ENCODE measurements at places on chromosomes 7 and 10. TPM values are rescaled to one million over a fixed set of nuclear protein-coding genes. Genes with fewer than 3 reads are reported as not detected.

CFAP69 gene
- total RNA-seq: 1.6 TPM

PDGFA gene
- total RNA-seq: 20.2 TPM

SLC18A3 gene
- total RNA-seq: not detected

GIMAP7 gene
- total RNA-seq: 62.7 TPM

HNRNPA2B1 gene
- total RNA-seq: 392 TPM

MMRN2 gene
- 1.6 TPM for total RNA-seq

ADD3 gene
- 343 TPM for total RNA-seq

DNA sequence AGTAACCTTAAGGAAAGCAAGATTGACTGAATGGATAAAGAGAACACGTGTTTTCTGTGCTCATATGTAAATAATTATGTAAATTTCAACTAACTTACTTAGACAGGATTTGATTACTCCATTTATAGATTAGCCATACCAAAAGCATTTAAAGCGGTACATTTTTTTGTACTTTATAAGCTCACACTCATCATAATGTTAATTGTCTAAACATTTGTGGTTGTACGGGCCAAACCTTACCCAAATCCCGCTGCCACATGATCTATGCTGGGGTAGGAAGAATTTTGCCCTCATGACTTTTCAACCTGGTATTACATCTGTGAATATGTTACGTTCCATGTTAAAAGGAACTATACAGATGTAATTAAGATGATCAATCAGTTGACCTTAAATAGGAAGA, 29.1 kb downstream of the MKX start:
- no peak for DNase-seq

DNA sequence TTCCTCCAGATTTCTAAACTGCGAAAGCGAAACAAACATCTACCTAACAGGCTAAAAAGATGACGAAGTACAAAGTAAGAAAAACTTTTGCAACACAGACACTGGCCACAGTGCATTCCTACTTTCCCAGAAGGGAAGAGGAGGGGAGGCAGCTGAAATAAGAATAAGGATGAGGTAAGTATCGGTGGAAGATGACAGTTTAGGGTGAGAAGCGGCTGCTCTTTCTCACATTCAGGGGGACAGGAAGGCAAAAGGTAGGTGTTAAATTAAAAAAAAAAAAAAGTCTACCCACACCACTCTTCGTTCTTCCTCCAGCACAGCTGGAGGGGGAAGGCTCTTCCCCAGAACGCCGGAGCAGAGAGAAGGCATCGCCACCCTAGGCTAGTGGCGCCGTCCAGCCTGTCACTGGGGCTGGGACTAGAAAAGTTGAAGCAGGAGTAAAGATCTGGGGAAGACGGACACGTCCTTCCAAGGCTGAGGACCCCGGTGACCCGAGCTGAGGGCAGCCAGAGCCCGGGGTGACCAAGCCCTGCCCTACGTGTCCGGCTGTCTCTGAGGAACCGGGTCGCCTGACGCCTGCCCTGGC, 846 bp downstream of the DNAJC1 start:
- DNase-seq: no peak

DNA sequence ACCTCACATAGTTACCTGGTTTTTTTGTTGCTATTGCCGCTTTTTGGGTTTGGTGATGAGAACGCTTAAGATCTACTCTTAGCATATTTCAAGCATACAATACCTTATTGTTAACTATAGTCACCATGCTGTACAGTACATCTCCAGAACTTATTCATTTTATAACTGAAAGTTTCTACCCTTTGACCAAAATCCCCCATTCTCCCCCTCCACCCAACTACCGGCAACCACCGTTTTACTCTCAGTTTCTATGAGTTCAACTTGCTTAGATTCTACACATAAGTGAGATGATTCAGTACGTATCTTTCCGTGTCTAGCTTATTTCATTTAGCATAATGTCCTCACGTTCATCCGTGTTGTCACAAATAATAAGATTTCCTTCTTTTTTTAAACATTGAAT, 86.7 kb upstream of the IL6 start:
- no peak for DNase-seq

DNA sequence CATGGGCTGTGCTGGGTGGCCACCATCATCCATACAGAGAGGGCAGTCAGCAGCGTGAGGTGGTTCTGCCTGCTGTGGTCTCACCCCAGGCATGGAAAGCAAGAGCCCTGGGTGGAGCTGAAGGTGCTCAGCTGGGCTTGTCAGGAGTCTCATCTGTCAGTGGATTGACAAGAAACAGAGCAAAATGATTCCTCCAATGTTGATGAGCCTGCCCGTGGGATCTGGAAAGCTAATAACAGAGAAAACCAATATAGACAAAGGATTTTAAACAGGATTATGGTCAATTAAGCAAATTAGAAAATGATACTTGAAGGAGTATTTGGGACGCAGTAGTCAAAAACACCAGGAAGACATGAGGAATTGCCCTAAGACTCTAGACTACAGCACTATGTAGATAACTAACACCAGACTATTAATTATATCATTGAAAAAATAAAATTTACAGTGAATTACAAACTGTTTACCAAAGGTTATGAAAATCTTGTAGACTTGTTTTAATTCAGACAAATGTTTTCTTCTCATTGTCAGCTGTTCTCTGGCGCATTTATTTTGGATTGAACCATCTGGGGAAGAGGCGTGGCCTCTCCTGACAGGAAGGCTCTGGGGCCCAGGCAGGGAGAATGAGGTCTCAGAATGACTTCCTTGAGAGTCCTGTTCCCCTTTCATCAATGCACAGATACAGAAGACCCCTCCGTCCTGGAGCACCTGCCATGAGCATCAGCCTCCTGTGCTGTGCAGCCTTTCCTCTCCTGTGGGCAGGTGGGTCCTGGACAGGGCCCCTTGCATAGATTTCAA, 211.2 kb upstream of the PRSS58 start:
- DNase-seq: no peak

DNA sequence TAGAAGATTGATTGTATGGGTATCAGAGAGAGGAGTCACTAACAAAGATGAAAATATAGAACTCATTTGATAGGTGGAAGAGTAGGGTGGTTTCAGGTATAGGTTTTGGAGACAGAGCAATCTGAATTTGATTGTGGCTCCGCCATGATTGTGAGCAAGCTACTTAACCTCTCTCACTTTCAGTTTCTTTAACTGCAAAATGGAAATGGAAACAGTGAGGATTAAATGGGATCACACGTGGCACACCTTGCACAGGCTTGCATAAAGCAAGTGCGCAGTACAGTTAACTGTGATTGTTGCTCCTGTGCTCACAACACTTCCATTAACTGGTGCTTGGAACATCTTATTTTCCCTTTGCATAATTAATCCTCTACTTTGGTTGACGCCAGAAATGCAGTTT, 54.9 kb downstream of the ATXN7L1 start:
- no peak for DNase-seq

DNA sequence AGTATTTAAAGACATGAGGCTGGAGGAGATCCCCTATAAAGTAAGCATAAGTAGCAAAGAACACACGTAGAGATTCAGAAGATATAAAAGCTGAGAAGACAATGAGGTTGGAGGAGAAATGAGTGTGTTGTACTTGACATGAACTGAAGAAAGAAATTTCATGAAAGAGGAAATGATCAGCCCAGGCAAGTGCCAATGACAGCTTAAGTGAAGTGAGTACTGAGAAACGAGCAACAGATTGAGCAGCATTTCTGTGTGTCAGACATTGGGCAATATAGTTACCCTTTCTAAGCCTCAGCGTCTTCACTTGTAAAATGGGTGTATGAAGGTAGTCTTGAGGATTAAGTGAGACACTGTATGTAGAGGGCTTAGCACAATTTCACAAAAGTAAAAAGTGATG, 4.8 kb upstream of the LIPA start:
- no peak for DNase-seq

GRCh38 chr10:121558238-121558637, 40.0 kb downstream of the FGFR2 start:
- no peak for DNase-seq

GRCh38 chr10:18619016-18619415, 32.4 kb downstream of the NSUN6 start:
- DNase-seq: no peak

GRCh38 chr10:30687698-30688213, 58.2 kb upstream of the LYZL2 start:
- DNase-seq: peak; percentile 63

DNA sequence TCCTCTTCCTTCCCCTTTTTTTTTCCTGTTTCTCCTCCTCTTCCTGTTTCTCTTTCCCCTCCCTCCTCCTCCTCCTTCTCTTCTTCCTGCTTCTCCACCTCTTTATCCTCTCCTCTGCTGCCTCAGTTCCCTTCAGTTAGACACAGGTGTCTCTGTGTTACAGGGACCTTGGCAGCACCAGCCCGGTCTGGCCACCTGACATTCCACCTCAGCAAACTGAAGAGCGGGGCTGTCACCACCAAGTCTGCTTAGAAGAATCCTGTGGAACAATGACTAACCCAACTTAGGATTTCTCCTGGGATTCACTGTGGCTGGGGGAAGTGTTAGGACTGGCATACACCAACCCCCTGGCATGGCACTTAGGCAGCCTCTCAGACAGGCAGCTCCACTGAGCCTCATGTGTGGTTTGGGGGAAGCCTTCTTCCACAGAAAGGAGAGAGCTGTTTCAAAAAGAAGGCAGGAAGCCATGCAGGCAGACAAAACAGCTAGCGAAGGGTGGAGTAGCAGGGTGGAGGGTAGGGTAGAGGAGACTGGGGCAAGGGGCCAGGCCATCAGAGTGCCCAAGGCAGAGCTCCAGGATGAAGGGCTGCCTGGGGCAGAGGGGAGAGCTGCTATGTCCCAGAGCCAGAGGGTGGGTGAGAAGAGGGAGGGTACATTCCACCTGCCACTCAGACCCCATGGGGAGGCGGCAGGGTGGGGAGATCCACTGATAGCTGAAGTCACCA, 13.2 kb upstream of the GDF10 start:
- no peak for DNase-seq

- DNase-seq: no peak
Observed at GRCh38 chr10:44326474-44327030, 58.3 kb downstream of the CXCL12 start.

- DNase-seq: no peak
Observed at GRCh38 chr7:99001482-99002147, 123.3 kb downstream of the TRRAP start.

GRCh38 chr7:7564323-7564780, 2.3 kb upstream of the MIOS start:
- no peak for DNase-seq

DNA sequence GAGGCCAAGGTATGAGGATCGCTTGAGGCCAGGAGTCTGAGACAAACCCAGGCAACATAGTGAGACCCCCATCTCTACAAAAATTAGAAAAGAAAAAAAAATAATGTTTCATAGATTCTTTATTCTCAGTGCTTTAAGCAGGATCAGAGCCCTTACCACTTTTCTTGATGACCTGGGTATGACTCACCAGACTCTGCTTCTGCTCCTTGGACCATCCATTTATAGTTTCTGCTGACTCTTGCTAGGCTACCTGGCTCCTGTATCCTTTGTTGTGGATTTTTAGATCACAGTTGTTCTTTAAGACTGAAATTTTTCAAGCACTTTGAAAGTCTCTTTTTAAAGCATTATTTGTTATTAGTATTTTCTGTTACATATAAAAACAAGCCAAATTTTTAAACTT, 411.1 kb downstream of the GFRA1 start:
- no peak for DNase-seq

GRCh38 chr10:25934621-25935139, 651 bp downstream of the MYO3A start:
- DNase-seq: no peak

DNA sequence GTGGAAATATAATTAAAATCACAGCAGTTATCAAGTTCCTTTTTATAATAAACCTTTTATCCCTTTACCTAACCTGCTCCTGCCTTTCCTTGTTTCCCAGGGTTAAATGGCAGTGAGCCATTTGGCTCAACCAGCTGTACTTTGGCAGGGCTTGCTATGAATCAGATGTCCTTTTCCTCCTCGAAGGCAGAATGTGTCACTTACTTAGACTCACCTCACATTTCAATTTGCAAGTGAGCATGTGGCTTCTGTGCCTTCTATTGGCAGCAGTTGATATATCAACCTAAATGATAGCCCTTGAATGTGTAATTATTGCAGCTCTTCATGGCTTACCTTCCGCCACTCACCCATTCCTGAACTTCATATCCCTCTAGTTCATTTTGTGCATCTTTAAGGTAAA, 301.7 kb downstream of the CSTF2T start:
- no peak for DNase-seq

- no peak for DNase-seq
Observed at GRCh38 chr10:124667425-124668345, 76.5 kb downstream of the FAM53B start.
